ENCODE measurements at places on chromosomes 2 and 18.
A peak's percentile ranks its signal among the peaks of the same experiment; 100 is the strongest.

DNA sequence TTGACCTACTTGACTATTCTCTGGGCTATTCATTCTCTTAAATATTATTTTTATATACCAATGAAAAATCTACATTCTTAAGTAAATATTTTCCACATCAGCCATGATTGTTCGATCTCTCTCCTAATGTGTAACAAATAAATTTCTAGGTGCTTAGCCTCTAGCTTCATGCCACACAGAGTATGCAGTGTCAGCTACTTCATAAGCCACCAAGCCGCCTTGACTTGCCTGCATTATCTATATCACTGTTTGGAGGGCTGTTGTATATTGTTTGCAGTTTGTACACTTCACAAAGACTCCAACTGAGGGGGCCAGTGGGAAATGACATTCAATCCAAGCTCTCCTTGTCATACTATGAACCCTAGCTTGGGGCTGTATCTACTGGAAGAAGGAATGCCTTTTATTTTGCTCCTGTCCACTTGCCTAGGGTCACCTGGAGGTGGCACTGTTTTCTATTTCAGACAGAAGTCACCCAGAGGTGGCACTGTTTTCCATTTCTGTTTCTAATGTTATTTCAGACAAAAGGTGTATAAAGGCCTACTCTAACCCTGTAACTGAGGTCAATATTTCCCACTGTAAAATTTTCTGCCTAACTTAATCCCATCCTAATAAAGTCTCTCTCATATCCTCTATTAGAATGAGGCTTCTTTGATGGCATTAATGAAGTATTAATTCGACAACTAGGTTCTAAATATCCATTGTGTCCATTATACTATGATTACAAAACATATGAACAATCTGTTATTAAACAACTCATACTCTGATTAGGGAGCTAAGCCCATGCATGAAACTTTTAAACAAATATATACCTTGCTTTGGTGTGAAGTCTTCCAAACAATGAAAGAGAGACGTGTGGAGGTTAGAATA lies 36.4 kb downstream of the COL5A2 start:
- H3K4me1 ChIP-seq: no peaks in the 10 kb centered on the region
- no peaks in the 10 kb centered on the region for H3K36me3 ChIP-seq
- H3K27ac ChIP-seq: no peak overlapping the region

DNA sequence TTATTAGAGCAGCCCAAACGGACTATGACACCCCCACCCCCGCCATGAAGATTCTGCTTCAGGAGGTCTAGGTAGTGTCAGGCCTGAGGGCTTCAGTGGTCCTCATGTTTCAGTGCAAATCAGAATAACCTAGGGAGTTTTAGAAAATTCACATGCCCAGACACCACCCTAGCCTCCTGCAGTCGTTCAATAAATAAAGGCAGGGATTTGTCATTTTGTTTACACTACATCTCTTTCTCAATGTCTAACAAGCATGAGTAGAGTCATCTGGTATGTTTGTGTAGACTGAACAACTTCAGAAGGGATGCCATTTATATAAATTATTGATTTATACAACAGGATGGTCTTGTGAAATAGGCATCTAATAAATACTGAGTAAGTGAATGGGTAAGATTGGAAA lies 112.1 kb upstream of the SERPINE2 start:
- H3K4me3 ChIP-seq: no peak overlapping the region
- no peaks in the 10 kb centered on the region for H3K36me3 ChIP-seq
- no peaks in the 10 kb centered on the region for H3K4me1 ChIP-seq
- no peak overlapping the region for H3K27ac ChIP-seq

DNA sequence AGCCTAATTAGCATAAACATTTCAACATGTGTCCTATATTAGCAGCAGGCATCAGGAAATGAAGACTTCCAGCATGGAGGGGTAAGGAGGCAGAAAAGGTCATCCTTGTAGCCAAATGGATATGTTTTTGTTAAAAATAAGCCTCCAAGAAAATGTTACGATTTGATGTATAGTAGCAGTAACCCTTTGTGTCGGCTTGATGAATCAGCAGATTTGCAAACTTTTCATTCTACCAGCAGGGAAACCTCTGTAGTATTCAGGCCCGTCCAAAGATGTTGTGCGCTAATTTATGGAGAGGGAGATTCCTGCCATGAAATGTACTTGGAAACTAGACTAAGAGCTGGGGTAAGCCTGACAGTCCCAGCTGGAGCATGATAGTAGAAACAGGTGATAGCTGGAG lies 780.8 kb upstream of the KLHL29 start:
- no peaks in the 10 kb centered on the region for H3K36me3 ChIP-seq
- no peaks in the 10 kb centered on the region for H3K27me3 ChIP-seq

DNA sequence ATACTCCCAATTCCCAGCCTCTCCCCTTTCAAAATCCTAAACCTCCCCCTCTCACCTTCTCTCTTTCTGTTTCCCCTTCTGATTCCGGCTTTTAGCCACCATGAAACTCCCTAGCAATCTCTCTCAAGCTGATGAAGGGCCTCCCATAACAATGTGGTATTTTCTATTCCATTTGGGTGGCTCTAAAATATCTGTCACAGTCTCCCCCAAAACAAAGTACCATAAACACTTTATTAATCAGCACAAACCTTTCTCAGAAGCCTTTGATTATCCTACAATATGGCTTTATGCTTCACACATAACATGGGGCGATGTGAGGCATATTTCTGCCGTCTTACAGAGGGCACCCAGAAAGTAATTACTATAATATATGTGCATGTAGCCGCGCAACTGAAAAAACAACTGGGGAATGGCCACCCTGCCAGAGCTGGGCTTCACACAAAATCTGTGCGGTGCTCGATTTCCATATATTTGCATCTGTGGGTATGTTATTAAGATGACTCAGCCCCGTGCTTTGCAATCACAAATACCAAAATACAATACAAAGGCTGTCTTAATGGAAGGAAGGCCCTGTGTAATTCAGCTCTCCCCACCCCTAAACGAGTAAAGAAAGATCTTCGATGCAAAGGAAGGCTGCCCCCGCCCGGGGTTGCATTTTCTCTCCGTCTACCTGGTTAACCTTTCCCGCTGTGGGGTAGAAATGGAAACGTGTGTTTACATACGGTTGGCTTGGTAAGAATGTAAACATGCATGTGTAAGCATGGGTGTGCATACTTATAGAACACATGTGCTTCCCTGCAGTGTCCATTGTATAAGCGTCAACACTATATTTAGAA lies 81.4 kb downstream of the CELF4 start:
- H3K4me3 ChIP-seq: no peak overlapping the region
- no peak overlapping the region for H3K27ac ChIP-seq
- no peak for DNase-seq
- H3K27me3 ChIP-seq: peaks cover 61% of the 10 kb centered on the region
- H3K4me1 ChIP-seq: no peaks in the 10 kb centered on the region

GRCh38 chr2:20623241-20623640 lies 27.7 kb downstream of the HS1BP3 start:
- no peak overlapping the region for H3K27ac ChIP-seq
- H3K4me1 ChIP-seq: peaks cover 25% of the 10 kb centered on the region
- DNase-seq: no peak

DNA sequence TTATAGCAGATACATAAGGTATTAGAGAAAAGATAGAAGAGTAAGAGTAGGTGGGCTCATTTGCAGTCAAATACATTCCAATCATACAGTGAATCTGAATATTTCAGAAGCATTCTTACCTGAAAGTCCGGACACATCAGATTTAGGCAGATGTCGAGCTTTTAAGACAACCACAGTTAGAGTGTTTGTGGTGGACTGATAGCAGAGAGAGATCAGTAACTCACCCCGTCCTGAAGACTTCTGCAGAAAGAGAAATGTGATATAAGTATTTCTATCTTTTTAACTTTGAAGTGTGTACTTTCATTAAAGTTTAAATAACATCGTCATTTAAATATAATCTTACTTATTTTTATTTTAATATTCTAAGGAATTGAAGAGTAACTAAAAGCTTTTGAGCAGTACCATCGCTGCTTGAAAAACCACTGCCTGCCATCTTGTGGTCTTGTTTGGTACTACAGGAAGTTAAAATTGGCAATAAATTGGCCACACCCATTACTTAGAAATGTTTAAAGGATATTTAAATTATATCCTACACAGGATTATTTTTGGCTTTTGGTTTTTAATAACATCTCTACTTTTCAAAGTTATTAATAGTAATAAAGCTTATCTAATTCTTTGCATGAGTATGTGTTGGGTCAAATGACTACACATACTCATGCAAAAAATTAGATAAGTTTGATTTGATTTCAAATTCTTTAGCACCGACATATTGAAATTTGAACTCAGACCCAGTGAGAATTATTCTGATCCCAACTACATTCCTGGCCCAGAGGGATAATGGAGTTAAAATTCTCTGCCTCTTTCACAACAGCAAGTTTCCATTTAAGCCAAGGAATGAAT lies 5.5 kb downstream of the SYT4 start:
- DNase-seq: no peak
- H3K27ac ChIP-seq: no peak overlapping the region
- peaks cover 8% of the 10 kb centered on the region for H3K27me3 ChIP-seq
- no peaks in the 10 kb centered on the region for H3K4me1 ChIP-seq

DNA sequence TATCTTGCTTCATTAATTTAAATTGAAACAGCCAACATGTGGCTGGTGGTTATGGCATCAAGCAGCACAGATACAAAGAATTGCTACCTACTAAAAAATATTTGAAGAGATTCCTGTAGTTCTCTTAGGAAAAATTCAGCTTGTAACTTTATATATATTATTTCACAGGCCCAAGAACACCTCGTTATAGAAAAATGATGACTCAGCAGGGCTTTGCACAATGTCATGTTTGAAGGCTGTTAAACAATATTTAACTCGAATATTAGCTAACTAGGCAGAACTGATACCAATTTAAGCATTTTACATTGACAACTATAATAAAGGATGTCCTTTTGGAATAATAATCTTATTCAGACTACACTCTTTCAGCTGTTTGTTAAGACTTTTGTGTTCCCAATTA lies 102.3 kb upstream of the LYPD1 start:
- no peak for DNase-seq
- H3K27ac ChIP-seq: no peak overlapping the region
- no peaks in the 10 kb centered on the region for H3K27me3 ChIP-seq
- no peaks in the 10 kb centered on the region for H3K4me1 ChIP-seq
- no peaks in the 10 kb centered on the region for H3K36me3 ChIP-seq
- no peak overlapping the region for H3K4me3 ChIP-seq

GRCh38 chr2:65129286-65129825 lies 550 bp downstream of the RAB1A start:
- H3K36me3 ChIP-seq: no peaks in the 10 kb centered on the region
- peaks cover 52% of the 10 kb centered on the region for H3K4me1 ChIP-seq
- H3K4me3 ChIP-seq: peak overlapping the region; percentile 86
- peak overlapping the region; percentile 95 for H3K27ac ChIP-seq
- peak; percentile 50 for DNase-seq

DNA sequence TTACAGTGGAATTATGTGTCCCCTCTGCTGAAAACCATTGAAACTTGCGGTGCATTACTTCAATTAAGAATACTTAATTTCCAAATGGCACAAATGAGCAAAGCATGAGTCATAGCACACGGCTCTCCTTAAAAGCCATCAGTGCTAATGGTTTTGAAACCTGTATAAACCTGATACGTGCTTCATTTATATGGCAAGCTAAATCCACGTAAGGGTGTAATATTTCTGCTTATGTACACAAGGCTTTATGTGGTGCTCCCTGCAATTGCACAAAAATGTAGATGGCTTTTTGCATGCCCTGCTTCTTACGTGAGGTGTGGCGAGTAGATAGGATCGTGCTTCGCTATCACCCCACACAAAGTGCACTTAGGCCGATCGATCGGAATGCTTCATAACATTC lies 840.9 kb downstream of the GALR1 start:
- no peaks in the 10 kb centered on the region for H3K4me1 ChIP-seq
- no peaks in the 10 kb centered on the region for H3K27me3 ChIP-seq
- H3K4me3 ChIP-seq: no peak overlapping the region
- no peak overlapping the region for H3K27ac ChIP-seq
- no peaks in the 10 kb centered on the region for H3K36me3 ChIP-seq

All from transverse colon (tissue), 4 donors.